Activated naive CD4-positive, alpha-beta T cell treated with anti-CD3 and anti-CD28 coated beads, Interleukin-2, amount 10 ng/mL, durations not matched to agents 5 hours and 36 hours (primary cell): ENCODE measurements at places on chromosomes 16 and 17. TPM values are rescaled to one million over a fixed set of nuclear protein-coding genes. Genes with fewer than 3 reads are reported as not detected.

Gene CES4A
- 61.9 TPM for total RNA-seq

Gene CHTF8
- 117 TPM for total RNA-seq

Gene EXOC3L1
- not detected for total RNA-seq

Gene ATAD5
- total RNA-seq, result 21.2 TPM

Gene ZNF423
- not detected for total RNA-seq

Gene NACA2
- not detected for total RNA-seq

Gene TNFRSF13B
- not detected for total RNA-seq

Gene CES3
- total RNA-seq, result 4.8 TPM

Gene ATP2C2
- not detected for total RNA-seq

Gene NHLRC4
- total RNA-seq, result 4.7 TPM

Gene OR1E2
- not detected for total RNA-seq

Gene UNC13D
- 170 TPM for total RNA-seq

Gene ST3GAL2
- total RNA-seq, result 24.9 TPM

Gene IGFALS
- total RNA-seq, result not detected

Gene RAP1GAP2
- total RNA-seq, result 22.8 TPM

Gene KIF2B
- not detected for total RNA-seq

Gene MGRN1
- total RNA-seq, result 72.8 TPM

Gene OTOP3
- total RNA-seq, result not detected

Gene MYO15B
- total RNA-seq, result 32.0 TPM

Gene TNS4
- total RNA-seq, result 6.3 TPM

Gene RNF222
- not detected for total RNA-seq

Gene TMC6
- total RNA-seq, result 483 TPM

Gene TNRC6A
- total RNA-seq, result 39.3 TPM

Gene TBC1D3L
- total RNA-seq, result 22.0 TPM

Gene ANKS4B
- not detected for total RNA-seq

Gene PRR35
- total RNA-seq, result not detected

Gene GNG13
- total RNA-seq, result not detected

Gene TAT
- not detected for total RNA-seq

Gene PIPOX
- total RNA-seq, result 0.96 TPM

Gene LAT
- 333 TPM for total RNA-seq

Gene SULT1A2
- total RNA-seq, result 0.36 TPM

Gene KRTAP4-9
- total RNA-seq, result not detected

Gene CDH8
- not detected for total RNA-seq

Gene ZPBP2
- not detected for total RNA-seq

Gene BICDL2
- 1.2 TPM for total RNA-seq

Gene NOMO2
- 81.4 TPM for total RNA-seq

Gene PRR29
- 2.0 TPM for total RNA-seq

Gene AOC2
- total RNA-seq, result 1.1 TPM
